ENCODE measurements at places on chromosomes 5 and 9.

GRCh38 chr5:124438903-124439281 is 307.5 kb downstream of the ZNF608 start:
- no peak for DNase-seq

GRCh38 chr5:127961006-127961762 is 122.4 kb upstream of the SLC12A2 start:
- no peak for DNase-seq

DNA sequence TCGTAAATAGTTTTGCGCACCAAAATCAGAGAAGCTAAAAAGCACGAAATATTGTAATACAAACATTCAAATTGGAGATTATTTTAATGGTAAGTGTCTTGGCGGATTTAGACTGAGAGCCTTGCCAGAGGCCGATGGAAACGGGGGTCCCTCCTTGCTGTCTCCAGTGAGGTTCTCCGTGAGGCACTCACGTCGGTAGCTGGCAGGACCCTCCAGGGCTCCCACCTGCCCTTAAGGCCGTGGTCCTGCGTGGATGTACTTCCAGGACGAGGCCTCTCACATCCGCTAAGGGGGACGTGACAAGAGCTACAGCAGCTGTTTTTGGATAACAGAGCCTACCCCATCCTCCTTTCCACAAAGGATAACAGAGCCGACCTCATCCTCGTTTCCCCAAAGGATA is 7.9 kb downstream of the NKD2 start:
- no peak for DNase-seq

GRCh38 chr5:106818552-106818951 is 852.2 kb downstream of the EFNA5 start:
- DNase-seq, result no peak

DNA sequence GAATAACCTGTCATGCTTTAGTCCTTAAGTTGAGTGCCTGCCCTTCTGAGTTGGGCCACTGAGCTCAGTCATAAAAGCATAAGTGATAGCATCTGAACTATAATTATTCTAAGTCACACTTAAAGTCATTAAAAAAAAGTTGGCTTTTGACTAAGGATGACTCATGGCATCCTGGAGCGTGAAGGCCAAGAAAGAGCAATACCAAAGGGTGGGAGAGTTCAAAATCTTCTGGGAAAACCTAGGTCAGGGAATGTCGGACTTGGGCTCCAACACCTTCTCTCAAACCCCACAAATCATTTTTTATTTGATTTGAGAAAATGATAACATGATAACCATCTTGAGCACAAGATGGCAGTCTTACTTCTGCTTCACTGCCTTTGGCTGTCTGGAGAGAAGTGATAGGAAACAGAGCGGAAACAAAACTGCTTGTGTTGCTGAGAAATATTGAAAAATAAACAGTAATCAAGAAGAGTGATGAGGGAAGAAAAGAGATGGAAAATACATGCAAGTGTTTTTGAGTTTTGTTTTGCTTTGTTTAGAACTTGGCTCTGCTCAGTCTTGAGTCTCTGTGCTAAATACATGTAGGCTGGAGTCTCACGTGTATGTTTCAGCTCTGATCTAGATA is 16.9 kb upstream of the NTRK2 start:
- DNase-seq, result no peak

GRCh38 chr5:157677931-157678330 is 6.6 kb downstream of the C5orf52 start:
- DNase-seq, result no peak

GRCh38 chr9:18361646-18362045 is 112.3 kb upstream of the ADAMTSL1 start:
- DNase-seq, result no peak

- DNase-seq, result no peak
Observed at GRCh38 chr5:50965654-50966375, 299.4 kb downstream of the PARP8 start.

DNA sequence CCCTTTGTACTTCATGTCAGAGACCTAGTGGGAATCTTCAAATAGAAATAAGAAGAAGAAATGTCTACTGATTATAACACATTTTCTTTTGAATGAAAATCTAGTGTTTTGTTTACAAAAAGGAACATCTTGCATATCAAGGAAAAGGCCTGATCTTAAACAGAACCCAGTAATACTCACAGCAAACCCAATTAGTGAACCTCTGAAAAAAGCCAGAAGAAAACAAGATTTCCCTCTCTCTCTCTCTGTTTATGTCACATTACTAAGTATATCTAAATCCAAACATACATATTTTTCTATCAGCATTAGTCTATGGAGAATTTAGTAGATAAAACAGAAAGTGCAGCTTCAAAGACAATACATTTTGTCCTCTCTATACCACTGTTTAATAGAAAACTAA is 457.9 kb downstream of the NR2F1-AS1 start:
- DNase-seq, result no peak

DNA sequence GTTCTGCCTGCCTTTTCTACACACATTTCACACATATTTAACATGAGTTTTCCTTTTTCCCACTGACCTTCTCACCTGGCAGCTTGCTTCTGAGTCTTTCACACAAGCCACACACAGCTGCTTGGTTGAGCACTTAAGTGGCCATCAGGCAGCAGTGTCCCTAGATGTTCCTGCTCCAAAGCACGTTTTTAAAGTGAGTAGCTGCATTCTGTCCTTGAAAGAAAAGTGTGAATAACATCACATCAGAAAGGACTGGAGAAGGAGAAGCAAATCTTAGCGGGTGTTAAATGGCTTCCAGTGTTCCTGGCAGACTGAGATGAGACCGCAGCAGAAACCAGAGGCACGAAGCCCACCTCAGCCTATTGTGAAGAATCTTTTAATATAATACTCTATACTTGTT is 209.2 kb upstream of the IRX4 start:
- no peak for DNase-seq

DNA sequence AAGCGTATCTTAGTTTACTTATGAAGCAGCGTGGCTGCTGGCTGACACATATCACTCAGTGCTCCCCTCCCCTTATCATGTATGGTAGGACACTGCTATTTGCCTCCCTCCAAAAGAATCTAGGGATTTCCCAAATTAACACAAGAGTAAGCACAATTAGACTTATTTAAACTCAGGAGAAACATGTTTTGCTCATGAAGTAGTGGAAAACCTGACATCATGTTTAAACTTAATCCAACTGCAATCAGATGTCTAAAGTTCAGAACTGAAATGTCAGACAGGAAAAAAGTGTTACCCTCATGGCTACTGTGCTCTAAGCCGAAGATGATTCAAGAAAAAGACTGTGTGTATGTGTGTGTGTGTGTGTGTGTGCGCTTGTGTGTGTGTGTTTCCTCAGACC is 324.1 kb upstream of the TNC start:
- DNase-seq, result peak; percentile 66

GRCh38 chr9:19665146-19665863 is 123.5 kb downstream of the SLC24A2 start:
- DNase-seq, result no peak

DNA sequence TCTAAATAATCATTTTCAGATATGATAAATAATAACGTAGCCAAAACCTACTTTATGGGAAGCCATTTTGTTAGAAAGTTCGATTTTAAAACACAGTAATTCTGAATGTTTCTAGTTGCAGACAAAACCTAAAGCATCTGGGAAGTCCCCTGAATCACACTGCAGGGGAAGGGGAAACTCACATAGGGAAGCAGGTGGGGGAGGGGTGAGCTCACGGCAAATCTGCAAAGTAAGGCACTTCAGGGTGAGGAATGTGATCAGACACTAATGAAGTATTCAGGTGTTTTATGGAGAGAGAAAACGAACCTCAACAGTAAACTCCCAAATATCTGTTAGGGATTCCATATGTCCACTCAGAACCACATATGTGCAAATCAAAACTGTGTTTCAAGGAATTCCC is 70.7 kb downstream of the EPB41L4A start:
- DNase-seq, result no peak

DNA sequence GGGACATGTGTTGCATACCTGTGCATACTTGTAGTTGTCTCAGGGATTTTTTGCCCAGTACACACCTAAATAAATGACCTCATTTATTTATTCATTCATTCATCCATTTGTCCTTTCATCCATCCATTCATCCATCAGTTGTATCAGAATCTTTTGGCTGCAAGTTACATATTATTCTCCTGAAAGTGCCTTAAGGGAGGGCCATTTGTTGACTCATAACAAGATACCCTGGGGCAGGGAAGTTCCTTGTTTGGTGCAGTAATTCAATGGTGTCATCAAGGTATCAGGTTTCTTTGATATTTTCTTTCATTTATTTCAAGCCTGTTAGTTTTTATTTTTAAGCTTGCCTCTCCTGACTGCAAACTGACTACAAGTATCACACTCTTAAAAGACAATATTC is 597.9 kb upstream of the TLE4 start:
- DNase-seq, result no peak

DNA sequence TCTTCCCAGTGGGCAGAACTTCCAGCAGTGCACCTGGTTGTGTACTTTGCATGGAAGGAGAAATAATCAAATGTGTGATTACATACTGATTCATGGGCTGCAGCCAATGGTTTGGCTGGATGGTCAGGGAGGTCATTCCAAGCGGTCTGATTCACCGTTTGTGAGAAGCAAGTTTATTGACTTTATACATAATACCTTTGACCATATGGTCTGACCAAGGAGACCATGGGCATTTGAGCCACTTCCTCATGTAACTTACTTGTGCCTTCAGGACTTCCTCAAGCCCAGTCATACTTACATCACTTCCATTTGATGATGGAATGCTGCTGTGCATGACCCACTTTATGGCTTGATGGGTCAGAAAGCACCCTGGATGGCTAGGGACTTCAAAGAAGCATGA is 41.1 kb downstream of the DAP start:
- peak; percentile 63 for DNase-seq

Measured in AG04449 (cell line).